NCI-H1930 (cell line): ENCODE measurements at places on chromosomes 2 and 18.
A peak's percentile ranks its signal among the peaks of the same experiment; 100 is the strongest.

DNA sequence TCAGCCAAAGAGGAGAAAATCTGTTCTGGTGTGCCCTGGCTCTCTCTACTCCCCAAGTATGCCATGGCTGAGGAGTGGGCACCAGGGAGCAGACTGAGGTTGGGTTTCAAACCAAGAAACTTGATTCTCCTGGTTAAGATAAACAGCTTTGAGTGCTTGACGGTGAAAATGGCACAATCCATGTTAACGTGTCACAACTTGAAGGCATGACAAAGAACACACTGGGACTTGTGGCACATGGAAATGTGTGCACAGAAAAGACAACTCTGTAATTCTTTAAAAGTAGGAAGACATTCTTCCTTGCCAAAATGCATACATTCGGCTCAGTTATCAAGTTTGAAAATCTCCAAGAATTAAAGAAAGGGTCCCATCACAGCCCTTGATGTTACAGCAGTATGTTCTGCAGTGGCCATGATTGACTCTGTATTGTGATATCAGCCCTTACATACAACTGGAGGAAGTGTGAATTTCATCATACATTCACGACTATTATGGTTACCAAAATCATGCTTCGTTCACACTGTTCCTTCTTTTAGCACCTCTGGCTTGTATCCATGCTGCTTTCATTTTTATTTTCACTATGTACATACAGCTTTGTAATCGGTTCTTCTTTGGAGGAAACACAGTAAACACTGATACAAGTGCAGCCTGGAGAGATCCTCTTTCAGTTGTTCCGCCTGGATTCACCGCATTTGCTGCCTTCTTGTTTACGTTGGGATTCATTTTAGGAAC is 15.6 kb upstream of the ACTG2 start:
- DNase-seq, result no peak

DNA sequence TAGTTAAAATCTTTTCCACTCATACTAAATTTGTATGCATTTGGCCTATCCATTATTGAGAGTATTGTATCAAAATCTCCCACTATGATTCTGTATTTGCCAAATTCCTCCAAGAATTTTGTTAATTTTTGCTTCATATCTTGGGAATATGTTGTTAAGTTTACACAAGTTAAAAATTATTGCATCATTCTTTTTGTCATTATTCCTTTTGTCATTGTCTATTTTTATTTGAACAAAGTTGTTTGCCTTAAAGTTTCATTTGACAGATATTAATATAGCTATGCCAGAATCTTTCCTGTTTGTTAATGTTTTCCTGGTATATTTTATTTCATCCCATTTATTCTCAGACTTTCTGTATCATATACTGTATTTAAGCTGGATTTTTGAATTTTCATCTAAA is 41.3 kb downstream of the LOXHD1 start:
- no peak for DNase-seq

GRCh38 chr2:240919161-240919781 is 13.1 kb downstream of the CROCC2 start:
- no peak for DNase-seq

DNA sequence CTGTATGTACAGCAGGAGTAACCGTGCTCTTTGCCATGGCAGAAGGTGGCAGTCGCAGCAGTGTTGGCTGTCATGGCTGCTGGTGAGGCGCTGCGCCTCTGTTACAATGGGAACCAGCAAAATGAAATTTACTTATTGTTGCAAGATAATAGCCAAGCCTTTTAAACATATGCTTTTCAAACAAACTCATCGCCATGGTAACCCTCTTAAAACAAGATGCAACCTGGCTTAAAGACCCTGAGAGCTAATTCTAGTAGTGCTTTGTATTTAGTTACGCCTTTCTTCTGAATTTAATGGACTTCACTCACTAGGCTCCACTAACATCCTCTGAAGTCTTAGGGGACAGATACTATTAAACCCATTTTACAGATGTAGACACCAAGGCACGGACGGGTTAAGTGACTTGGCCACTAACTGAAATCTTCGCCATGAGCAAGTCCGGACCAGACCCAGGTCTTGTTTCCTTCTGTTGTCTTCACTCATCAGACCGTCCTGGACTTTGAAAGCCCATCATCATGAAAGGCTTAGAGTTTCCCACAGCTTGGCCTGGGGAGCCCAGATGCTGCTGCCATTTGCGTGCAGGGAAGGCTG is 111.6 kb upstream of the ODC1 start:
- no peak for DNase-seq

DNA sequence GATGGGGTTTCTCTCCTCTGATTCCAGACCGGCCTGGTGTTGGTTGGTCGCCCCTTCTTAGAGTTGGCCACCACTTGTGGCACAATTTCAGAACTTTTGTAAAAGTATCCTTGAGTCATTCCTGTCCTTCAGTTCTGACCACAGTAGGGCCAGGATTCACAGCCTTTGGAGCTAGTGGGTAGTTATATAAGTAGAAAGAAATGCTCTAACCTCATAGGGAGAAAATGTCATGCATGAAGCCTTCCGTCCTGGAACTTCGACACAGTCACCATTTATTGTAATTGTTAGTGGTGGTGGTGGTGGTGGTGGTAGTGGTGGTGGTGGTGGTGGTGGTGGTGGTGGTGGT is 65.4 kb downstream of the EPAS1 start:
- no peak for DNase-seq

DNA sequence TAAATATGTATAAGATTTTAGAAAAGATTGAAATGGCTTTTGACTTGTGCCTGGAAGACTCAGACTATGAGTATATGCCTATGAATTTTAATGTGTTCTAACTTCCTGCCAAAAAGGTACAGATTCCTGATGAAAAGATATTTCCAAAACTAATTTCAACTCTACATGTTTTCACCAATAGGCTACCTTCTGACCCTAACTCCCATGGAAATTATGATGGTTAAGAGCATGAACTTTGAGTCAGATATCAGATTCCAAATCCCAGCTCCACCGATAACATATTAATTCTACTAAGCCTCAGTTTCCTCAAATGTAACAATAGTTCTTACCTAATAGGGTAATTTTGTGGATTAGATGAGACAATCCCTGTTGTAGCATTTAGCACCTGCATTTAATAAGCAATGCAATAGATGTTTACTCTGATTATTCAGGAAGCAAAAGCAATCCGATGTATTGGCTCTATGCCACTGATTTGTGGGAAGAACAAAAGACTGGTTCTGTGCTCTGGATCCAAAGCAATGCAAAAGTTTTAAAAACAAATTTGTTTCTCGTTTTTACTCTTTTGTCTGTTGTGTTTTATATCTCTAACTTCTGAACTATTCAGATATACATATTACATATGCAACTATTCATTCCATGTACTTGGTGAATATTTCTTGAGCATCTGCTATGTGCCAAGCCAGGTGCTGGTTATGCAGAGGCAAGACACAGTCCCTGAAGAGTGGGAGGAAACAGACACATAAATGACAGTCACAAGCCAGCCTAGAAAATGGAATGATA is 115.4 kb downstream of the GATA6 start:
- no peak for DNase-seq

DNA sequence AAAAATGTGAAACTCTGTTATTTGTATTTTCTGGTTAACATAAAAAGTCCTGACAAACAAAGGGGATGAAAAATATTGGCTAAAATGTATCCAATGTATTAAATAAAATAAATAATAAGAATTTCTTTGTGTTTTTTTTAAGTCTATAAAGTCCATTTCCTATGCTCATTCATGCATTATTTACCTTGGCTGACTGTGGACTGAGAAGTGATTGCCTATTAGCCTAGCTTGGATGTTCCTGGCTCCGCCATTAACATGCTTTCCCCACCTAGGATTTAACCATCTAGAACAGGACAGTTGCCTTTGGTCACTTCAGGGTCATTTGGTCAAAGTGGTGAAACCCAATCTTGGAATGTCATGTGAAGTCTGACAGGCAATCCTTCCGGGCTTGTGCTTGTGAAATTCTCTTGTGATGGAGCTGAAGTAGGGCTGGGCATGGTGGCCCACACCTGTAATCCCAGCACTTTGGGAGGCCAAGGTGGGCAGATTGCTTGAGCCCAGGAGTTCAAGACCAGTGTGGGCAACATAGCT is 60.4 kb upstream of the TANC1 start:
- DNase-seq, result no peak

DNA sequence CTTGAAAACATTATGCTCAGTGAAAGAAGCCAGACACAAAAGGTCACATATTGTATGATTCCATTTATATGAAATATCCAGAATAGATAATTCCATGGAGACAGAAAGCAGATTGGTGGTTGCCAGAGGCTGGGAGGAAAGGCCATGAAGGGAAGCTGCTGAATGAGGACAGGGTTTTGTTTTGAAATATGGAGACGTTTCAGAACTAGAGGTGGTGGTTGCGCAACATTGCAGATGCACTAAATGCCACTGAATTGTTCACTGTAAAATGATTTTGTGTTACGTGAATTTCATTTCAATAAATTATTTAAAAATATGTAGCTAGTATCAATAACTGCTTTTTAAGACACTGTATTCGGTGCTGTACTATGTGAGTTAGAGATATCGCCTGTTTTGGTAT is 101.7 kb upstream of the ZNF236 start:
- DNase-seq, result no peak

DNA sequence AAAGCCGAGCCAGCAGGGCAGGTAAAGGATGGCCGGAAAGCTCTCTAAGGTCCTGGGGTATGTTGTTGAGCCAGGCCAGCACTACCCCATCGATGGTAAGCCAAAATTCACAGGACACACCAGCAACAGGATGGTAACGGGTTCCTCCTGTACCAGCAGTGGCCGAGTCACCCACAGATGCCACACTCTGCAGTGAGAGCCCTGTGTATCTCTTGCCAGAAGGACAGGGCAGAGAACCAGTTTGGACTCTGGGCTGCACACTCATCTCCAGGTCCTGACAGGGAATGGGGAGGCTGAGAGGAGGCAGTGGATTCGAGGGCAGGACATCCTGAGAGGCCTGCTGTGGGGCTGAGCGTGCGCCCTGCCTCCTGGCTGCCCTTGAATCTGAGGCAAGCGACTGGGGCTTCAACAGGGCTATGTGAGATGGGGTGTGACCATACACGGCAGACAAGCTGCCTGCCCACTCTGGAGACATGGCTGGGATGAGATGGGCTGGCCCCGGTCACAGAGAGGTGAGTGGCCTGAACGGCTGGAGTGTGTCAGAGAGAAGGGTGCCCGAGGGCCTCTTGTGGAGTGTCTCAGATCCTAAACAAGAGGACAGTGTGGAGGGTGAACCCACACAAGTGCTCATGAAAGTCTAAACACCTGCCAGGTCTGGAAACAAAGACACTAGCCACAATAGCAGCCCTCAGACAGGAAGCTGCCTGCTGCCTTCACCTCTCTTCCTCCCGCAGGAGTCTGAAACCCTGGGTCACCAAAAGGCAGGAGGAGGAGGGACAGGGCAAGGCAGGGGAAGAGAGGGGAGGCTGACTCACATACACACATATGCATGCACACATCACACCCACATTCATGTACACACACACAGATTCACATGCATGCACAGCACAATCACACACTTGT is 182.3 kb downstream of the LOXHD1 start:
- no peak for DNase-seq

DNA sequence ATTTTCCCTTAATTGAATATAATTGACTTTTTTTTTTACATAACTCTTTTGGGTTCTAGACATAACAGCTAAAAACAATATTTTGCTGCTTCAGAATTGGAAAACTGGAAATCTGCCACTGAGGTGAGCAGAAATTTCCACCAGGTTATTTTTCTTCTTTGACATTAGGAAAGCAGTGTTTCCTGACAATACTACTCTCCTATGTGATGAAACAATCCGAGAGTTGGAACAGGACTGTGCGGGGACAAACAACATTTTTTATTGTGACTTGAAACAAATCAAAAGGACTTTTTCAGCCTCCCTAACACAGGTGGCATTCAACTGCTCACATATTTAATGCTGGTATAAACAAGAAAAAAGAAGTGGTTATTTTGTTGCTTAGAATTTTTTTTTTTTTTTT is 237.2 kb downstream of the RNF152 start:
- DNase-seq, result no peak

DNA sequence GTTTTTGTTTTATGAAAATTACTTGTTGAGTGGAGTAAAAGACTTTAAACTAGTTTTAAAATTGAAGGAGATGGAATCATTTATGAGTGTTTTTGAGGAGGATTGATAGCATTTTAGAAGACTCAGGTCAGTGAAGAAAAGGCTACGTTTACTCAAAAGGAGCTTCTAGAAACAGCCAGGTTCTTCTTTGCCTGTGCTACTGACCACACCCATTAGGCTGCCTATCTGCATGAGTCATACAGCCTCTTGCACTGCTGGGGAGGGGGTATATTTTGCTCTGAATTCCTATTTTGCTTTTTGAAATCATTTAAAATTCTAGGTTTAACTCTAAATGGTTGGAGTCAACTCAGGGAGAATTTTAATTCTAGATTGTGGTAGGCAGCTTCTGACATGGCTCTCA is 22.3 kb downstream of the EFEMP1 start:
- DNase-seq, result no peak

DNA sequence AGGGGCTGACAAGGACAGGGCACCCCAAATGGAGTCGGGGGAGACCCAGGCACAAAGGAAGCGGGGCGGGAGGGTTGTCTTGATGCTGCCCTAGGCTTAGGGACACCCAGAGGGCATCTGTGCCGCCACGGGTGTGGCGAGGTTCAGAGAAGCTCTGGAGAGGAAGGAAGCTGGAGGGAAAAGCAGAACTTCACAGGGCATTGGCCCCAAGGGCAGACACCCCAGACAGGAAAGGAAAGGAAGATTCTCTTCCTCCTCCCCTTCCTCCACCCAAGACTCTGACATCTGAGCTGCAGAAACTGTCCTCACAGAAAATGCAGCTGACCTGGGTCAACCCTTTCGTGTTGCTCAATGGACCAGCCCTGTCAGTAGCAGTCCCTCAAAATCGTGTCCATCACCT is 25.6 kb downstream of the DNMT3A start:
- DNase-seq, result no peak

GRCh38 chr18:79355433-79356335 is 40.0 kb upstream of the NFATC1 start:
- no peak for DNase-seq

GRCh38 chr2:202376460-202377206 is 506 bp downstream of the BMPR2 start:
- peak; percentile 57 for DNase-seq

DNA sequence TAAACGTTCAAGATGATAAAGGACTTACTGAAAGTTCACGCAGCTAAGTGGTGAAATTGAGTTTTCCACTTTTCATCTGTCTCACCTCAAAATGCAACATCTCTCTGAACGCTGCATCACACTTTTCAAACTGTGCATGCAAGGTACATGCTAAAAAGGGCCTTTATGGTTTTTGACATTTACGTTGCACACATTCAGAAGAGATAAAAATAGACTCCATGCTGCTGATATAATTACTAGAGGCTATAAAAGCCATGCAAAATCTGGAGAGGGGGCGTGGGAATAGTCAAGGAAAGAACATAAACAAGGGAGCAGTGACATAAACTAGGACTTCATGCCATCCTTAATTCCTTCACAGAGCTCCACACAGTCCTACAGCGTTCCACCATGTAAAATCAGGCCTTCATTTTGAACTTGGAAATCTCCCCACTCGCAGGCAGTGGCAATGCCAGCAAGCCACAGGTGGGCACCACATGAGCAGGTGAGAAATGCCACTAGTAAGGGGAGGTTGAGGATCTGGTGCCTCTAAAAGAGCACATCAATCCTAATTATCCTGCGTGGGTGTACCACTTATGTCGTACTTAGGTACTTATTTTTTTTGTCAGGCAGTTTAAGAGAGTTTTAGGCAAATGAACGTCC is 71.4 kb downstream of the ZEB2 start:
- no peak for DNase-seq
